ENCODE measurements at places on chromosomes 11 and 22. TPM values are rescaled to one million over a fixed set of nuclear protein-coding genes. Genes with fewer than 3 reads are reported as not detected.

Gene GGTLC2
- not detected for total RNA-seq

Gene GALNT18
- 34.9 TPM for total RNA-seq

Gene CASP5
- total RNA-seq = not detected

Gene TREH
- total RNA-seq = not detected

Gene TRIM3
- 22.5 TPM for total RNA-seq

Gene OR52A5
- total RNA-seq = not detected

Gene RAC2
- 8.0 TPM for total RNA-seq

Gene LMO2
- 13.6 TPM for total RNA-seq

Measured in sigmoid colon (tissue), 7 donors.